ENCODE measurements at places on chromosomes 3 and 15.

- DNase-seq, result no peak
Observed at GRCh38 chr3:59320080-59320479, 270.3 kb upstream of the CFAP20DC start.

- DNase-seq, result no peak
Observed at GRCh38 chr3:62951037-62951613, 75.9 kb upstream of the CADPS start.

DNA sequence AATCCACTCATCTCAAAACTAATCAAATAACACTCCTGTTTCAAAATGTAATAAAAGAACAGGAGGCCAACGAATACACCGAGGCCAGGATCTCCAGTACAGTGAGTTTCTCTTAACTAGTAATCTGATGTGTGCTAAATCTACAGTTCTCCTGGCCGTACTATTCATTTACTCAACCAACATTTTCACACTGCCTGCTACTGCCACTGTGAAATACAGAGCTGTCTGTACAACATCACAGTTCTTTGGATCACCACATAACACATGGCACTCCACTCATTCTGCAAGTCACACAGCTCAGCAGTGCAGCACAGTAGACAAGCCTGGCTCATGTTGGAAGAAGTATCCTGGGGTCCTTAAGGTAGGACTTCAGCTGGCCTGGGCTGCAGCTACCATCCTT lies 21.9 kb downstream of the RIOX2 start:
- no peak for DNase-seq

DNA sequence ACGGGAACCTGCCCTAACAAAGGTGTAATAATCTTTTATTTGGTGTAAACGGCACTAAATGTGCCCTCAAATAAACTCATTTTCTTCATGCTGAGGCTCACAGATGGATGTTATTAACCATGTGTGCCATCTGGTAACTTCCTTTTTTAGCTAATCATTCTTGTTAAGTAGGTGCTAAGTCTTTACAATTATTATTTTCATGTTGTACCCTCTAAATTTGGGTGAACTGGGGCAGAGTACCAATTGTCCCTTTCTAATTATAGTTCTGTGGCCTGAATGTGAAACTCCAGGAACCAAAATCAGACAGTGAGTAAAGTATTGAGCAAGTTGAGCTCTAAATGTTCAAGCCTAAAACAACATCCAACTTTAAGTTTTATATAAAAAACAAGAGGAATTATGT lies 220.7 kb upstream of the CADM2 start:
- DNase-seq, result no peak

- no peak for DNase-seq
Observed at GRCh38 chr15:95141486-95141885, 910.1 kb downstream of the MCTP2 start.

Data from nucleus accumbens (tissue), 56 donors.